ENCODE measurements at places on chromosomes 13 and 19.
A peak's percentile ranks its signal among the peaks of the same experiment; 100 is the strongest.

DNA sequence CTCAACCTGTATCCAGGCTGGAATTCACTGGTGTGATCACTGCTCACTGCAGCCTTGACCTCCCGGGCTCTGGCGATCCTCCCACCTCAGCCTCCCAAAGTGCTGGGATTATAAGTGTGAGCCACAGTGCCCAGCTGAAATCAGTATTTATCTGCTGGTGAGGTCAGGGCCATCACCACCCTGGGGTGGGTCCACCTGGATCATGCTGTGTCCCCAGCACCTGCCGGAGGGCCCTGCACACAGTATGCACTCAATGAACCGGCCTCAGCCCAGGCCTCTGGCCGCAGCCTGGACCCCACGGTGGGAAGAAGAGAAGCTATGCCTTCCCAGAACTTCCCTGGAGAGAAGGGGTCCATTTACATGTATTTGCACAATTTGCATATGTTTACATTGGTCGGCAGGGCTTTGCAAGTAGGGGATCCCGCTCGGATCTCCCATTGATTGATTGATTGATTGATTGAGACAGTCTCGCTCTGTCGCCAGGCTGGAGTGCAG is 2.6 kb upstream of the SLC5A5 start:
- no peak for DNase-seq

GRCh38 chr19:40560092-40560507 is 16.6 kb upstream of the SHKBP1 start:
- no peak for DNase-seq

GRCh38 chr19:27776020-27776419 is 1436.9 kb downstream of the UQCRFS1 start:
- DNase-seq, result peak; percentile 42

DNA sequence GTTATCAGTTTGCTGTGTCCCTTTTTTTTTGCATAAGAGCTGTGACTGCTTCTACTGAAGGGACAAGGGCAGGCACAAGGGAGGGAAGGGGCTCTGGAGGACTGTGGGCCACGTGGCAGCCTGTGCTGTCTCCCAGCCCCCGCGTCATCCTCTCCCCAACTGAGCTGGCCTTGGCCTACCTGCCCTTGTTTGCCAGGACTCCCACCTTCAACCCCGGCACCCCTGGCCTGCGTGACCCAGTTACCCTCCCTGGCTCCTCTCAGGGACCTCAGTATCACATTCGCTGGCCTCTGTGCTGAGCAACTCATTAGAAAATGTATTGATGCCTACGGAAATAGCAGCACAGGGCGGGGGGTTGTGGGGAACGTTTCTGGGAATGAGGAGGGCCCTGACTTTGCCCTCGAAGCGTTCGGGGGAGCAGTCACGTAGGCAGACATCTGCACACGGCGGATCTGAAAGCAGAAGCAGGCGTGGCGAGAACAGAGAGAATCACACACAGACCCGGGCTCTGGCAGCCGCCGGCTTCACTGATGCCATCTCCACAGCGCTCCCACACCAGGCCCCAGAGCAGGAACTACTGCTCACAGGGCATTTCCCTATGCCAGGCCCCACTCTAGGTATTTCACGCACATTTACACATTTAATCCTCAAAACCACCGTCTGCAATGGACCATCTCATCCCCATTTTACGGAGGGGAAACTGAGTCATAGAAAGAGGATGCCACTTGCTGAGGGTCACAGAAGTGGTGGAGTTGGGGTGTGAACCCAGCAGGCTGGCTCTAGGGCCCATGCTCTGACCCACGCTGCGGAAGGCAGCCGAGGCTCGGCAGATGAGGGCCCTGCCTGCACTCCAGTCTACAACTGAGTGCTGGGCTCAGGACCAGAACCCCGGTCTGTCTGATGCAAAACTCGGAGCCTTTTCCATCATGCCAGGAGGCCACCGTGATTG is 5.7 kb upstream of the ATF5 start:
- DNase-seq, result no peak

DNA sequence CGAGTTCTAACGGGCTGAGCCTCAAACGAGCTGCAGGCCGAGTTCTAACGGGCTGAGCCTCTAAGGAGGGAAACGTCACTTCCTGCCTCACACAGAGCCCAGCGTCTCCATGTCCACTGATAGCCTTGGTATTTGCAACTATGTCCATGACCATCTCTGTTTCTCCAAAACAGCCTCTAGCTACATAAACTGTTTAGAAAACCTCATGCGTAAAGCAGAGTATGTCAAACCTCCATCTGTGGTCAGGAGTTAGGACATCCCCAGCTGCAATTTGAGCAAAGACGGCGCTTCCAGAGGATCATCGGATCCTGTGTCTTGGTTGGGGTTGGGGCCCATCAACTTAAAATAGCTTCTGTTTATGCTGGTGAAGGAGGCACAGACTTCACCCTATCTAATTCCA is 20.8 kb downstream of the RASA3 start:
- no peak for DNase-seq

GRCh38 chr19:42634409-42635232 is 39.9 kb upstream of the CEACAM8 start:
- DNase-seq, result no peak

- no peak for DNase-seq
These were observed 59.4 kb downstream of the SLC10A2 start for GRCh38 chr13:103006641-103007426.

- no peak for DNase-seq
These were observed 199.1 kb downstream of the DCT start for GRCh38 chr13:94280349-94280748.

DNA sequence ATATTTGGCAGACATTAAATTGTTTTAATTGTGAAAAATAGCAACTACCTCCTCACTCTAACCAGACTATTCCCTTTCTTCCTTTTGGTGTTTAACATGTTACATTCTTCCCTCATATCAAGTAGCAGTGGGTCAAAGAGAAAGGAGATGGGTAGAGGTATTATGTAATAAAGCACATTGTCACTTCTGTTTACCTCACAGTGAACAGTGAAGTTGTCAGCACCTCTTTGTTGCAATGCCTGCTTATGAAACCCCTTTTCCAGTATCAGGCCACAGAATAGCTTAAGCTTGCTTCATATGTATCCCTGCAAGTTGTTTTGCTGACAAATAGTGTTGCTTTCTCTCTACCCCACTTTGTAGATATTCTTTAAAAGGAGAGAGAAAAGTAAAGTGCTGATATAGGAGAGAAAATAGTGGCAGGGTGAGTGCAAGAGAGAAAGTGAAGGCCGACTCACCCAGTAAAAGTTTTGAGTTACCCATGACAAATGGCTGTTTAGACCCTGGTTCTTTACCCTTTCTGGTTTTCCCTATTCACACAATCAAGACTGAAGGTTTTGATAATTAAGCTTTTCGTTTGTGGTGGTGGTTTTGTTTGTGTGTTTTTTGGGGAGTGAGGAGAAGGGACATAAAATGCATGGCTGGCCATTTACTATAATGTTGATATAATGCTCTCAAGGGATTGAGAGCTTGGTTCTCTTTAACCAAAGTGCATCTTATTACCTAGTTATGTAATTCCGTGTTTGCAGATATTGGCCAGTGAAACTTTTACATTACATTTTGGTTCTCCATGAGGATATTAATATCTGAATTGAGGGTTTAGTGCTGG is 3.7 kb downstream of the ITM2B start:
- DNase-seq, result no peak

- no peak for DNase-seq
These were observed 50.4 kb downstream of the NAA16 start for GRCh38 chr13:41361491-41361890.

- no peak for DNase-seq
These were observed 359.1 kb downstream of the FGF14 start for GRCh38 chr13:102042746-102043145.

DNA sequence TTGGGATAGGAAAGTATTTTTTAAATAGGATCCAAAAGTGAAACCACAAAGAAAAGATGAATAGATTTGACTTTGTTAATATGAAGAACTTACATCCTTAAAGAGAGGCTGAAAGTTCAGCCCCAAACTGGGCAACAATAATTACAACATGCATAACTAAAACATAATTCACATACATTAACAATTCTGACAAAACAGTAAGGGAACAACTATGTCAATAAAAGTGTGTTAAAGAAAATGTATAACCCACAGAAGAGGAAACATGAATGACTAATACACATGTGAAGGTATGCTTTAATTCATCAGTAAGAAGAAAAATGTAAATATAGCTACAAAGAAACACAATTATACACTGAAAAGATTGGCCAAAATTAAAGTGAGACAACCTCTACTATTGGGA is 1597.6 kb upstream of the MIR17HG start:
- no peak for DNase-seq

DNA sequence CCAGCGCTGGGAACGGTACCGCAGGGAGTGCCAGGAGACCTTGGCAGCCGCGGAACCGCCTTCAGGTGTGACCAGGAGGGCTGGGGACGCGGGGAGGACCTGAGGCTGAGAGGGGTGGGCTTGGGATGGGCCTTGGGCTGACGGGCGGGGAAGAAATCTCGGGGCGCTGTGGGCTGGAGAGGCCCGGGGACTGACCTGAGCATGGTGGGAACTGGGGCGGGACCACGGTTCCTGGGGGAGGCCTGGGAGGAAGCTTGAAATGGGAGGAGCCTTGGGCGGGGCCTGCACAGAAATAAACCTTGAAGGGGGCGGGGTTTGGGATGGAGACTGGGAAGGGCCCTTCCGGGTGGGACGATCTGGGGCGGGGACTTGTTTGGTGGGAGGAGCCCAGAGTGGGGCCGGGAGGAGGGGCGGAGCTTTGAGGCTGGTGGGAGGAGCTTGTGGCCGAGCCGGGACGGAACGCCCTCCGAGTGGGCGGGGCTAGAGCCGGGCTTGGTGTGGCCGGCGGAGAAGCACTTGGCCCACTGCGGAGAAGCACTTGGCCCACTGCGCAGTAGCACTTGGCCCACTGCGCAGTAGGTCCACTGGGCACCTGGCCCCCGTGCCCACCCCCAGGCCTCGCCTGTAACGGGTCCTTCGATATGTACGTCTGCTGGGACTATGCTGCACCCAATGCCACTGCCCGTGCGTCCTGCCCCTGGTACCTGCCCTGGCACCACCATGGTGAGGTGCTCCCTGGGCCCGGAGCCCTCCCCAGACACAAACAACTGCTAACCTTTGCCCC is 2.8 kb downstream of the GIPR start:
- DNase-seq, result peak; percentile 95

DNA sequence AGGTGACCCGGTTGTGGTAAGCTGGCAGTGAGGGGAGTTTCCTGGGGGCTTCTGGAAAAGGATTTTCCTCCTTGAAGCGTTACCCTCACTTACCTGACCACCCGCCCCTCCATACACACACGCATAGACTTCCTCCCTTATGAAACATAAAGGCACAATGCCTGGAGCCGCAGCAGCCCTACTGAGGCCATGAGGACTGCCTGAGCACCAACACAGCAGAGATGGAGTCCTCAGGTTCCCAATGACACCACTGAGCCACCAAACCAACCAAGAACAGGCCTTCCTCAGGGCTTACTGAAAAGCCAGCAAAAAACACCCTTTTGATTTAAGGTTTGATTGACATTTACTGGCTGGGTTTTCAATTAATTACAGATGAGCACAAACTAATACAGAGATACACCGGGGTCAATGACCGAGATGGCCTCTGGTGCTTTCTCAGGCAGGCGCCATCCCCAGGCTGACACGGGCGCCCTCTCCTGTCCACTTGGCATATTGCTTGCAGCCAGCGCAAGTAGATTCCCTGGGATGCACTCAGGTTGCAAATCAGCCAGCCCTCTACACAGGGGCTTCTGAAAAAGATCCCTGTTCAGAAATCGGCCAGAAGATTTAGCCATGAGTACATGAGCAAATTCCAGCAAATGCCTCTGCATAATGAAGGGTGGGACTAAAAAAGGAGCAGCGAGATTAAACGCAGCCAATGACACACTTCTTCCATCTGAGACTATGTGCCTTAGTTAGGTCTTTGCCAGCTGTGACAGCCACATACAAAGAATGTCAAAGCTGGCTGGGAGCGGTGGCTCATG is 14.8 kb downstream of the OPA3 start:
- DNase-seq, result peak; percentile 87

GRCh38 chr13:97757807-97758206 is 195.7 kb upstream of the IPO5 start:
- no peak for DNase-seq

- DNase-seq, result no peak
These were observed 126.8 kb downstream of the UQCRFS1 start for GRCh38 chr19:29086182-29086581.
